Neural progenitor cell (in vitro differentiated cells): ENCODE measurements at places on chromosomes 4 and X. TPM values are rescaled to one million over a fixed set of nuclear protein-coding genes. Genes with fewer than 3 reads are reported as not detected.

DNA sequence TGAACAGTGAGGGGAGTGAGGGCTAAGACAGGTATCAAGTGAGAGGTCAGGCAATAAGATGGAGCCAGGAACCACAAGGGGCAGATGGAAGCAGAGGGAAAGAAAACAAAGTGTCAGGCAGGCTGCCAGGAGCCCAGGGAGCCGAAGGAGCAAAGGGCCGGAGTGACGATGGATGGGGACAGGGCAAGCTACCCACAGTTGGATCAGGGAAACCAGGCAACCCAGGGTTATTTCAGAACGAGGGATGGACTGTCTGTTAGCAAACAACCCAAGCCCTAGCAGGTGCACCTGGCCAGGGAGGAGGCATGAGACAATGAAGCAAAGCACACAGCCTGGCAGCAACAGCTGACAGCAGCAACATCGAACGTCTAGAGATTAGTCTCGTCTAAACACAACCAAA lies 39.2 kb downstream of the SEL1L3 start:
- no peak for DNase-seq

GRCh38 chr4:144648042-144648441 lies 2.1 kb downstream of the HHIP start:
- DNase-seq = peak; percentile 28

DNA sequence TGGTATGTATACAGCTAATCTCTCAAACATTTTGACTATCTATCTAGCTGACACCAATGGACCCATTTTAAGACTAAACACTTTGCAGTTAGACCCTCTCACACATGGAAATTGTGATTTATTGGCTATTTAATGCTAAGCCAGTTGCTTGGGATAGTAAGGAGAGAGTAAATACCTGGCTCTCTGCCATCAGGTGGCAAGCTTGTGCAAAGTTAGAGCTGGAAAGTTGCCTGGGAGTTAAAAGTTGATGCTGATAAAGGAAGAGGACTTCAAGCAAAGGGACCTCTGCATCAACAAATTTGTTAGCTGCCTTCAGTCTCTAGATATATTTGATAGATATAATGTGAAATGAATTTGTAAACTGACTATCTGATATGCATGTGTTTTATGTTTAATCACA lies 61.1 kb downstream of the PACRGL start:
- no peak for DNase-seq

DNA sequence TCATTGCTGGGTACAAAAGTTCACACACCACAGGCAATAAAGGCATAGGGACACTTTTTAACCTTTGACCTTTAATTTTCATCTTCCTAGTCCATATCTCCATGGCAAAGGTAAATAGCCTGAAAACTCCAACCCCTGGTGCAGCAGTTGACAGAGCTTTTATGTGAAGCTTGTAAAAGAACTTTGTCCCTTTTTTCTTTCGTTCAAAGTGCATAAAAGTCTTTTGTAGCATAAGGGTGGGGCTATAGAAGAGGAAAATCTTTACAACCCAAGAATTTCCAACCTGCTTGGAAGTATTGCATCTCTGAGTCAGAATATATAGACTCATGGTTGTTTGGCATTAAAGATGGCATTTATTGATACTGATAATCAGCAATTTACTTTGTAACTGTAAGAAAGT lies 20.4 kb downstream of the POF1B start:
- no peak for DNase-seq

UCHL1 gene
- 535 and 638 TPM in 2 replicates for total RNA-seq

DNA sequence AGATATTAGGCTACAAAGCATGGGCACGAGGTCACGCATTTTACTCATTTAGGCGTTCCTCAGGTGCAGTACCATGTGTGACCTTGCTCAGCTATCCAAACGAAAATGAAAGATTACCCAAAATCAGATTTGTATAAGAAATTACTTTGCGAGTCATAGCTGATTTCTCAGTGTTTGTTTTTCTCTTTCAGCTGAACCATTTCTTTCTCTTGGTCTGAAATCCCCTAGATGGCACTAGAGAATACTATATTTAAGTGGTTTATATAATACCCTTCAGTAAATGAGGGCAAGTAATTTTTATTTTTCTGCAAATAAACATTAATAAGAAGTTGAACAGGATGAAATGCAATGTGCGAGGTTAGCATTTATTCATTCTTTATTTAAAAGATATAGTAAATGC lies 496.6 kb downstream of the STIM2 start:
- no peak for DNase-seq

GRCh38 chr4:44086753-44087152 lies 361.9 kb downstream of the KCTD8 start:
- DNase-seq = no peak

LIAS gene
- total RNA-seq = 20.5 and 30.5 TPM in 2 replicates

DNA sequence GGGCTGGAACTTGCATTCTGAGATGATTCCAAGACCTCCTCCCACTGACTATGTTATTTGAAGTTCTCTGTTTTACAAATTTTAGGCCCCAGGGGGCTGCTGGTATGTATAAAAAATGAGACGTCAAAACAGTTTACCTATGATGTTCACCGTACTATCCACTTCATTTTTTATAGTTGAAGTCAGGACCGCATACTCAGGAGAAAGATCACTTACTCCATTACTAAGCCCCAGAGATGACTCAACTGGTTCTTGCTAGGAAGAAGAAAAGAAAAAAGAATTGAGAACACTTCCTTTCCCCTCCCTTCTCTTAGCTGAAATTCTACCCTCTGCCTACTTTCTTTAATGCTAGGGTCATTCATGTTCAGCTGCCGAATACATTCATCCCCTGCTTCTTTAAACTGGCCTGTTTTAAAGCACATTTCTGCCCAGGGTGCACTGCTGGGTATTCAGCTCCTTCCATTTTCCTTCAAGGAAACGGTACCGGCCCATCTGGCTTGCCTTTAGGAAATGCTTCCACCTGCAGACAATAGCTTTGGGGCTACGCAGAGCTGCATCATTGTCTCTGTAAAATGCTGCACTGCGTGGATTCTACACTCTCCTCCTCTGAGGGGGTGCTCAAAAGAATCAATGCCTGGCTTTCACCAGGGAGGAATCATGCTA lies 66.2 kb downstream of the IRF2 start:
- DNase-seq = peak; percentile 62

GRCh38 chr4:89353514-89353913 lies 45.9 kb upstream of the GPRIN3 start:
- no peak for DNase-seq

DNA sequence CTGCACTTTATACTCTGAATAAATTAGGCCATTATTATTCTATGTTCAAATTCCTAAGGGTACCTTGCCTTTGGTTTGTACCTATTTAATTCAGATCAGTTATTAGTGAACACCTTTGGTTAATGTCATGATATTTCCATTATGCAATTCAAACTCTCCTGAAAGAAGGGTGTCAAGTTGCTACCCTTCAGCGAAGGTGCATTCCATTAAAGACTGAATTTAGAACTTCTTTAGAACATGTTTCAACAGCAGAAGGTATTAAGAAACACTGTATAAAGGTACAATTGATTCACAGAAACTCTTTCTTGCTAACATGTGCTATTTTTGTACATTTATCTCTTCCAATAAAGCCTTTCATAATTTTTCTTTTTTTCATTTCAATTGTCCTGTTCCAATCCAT lies 1545.4 kb upstream of the PCDH10 start:
- no peak for DNase-seq

DNA sequence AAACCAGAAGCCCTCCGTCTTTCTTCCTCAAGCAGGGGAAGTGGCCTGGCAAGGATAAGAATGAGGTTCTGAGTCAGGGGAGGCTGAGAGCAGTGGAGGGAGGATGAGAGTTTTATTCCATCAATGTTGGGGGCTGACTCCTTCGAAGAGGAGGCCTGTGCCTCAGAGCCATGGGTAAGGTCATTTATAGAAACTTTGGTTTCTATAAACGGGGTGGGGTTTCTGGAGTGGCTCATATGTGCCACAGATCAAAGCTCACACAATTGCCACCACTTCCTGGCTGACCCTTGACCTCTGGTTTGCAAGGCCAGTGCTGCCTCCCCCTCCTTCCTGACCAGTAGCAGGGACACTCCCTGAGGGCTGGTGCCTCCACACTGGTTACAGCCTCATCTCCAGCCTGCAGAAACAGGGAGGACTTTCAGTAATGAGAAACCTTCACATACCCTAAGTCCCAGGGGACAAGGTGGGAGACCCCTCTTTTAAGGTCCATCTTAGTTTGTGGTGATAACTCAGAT lies 166.0 kb downstream of the PDGFRA start:
- no peak for DNase-seq

GRCh38 chrX:15913146-15913545 lies 58.5 kb upstream of the AP1S2 start:
- no peak for DNase-seq

DNA sequence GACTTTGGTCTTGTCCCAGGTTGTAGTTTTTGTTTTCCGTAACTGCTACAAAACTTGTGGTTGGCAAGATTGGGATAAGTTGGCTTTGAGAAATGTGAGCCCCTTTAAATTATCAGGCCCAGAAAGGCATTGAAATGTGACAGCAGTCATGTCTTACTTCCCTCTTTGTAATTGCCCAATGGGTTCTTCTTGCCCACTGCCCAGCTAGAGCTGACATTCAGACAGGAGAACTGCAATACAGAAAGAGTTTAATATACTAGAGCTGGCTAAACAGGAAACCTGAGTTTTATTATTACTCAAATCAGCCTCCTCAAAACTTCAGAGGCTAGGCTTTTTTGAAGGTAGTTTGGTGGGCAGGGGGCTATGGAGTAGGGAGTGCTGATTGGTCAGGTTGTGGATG lies 288.3 kb downstream of the ZNF674 start:
- no peak for DNase-seq

HPSE gene
- 0.28 and 0.73 TPM in 2 replicates for total RNA-seq

DNA sequence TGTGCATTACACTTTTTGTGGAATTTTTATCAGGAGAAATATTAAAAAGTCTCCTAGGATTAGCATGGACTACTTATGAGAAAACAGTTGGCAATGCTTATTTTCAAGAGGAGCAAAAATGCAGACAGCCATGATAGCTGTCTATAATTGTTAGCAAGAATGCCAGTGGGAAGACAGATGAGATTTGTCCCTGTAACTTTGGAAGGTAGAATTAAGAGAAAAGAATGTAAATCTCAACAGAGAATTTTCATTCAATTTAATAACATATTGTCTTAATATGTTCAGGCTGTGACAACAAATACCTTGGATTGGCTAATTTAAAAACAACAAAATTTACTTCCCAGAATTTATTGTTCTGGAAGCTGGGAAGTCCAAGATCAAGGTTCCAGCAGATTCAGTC lies 349.2 kb downstream of the IQCM start:
- no peak for DNase-seq

- DNase-seq = peak; percentile 60
Observed at GRCh38 chrX:153598541-153599191, at the start of gene CCNQ. CCNQ (minus strand) TSS chrX:153599139; CDS start chrX:153599073, 66 bp downstream.

TMPRSS11D gene
- total RNA-seq = not detected in 2 replicates

DNA sequence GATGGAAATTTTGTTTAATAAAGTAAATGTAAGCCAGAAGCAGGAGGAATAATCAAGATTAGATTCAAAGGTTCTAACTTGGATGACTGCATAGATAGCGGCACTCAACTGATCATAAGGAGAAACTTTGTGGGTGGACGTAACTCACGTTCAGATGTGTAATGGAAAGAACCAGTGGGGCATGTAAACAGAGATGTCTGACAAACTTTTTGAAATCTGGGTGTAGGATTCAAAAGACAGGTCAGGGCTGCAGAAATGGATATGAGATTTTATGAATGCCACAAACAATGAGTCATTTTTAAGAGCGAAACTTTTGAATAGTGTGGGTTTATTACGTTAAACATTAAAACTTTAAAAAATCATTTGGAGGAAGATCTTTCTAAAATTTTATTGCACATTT lies 375.6 kb downstream of the GBA3 start:
- DNase-seq = no peak

DNA sequence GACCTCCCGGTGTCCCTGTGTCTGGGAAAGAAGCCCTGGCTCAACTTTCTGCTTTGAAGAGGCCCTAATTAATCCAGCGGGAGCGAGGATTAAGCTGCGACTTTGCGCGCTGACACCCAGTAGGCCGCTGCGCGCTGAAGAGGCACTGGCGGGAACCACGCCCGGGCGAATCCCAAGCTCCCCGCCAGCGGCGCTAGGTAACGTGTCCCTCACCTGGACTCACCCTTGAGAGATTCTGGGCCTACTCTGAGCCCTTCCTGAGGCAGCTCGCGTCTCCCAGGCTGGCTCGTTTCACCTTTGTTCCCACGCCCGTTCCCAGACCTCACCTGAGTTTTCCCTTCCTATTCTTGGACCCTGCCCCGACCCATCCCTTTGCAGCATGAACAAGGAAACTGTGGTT lies 616 bp upstream of the KLHL34 start:
- no peak for DNase-seq

MAGEA2 gene
- not detected in 2 replicates for total RNA-seq

DNA sequence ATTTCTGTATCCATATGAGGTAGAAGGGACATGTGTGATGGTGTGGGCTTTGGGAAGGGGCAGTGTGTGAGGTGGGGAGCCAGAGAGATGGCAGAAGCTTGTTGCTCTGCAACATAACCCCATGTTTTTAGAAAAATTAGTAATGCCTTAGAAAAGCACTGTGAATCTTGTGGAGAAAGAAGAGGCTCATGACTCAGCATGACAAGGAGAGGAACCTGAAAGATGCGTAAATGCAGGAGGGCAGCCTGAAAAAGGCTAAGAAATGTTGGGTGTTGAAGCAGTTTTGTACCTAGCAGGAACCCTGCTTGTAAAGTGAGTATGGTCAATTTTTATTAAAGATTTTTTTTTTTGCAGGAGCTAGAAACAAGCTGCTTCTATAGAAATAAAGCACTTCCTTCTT lies 59.8 kb downstream of the ARSJ start:
- no peak for DNase-seq

- DNase-seq = peak; percentile 25
Observed at GRCh38 chrX:113400193-113400704, 559.6 kb upstream of the AMOT start.

PPP3CA gene
- 33.6 and 38.4 TPM in 2 replicates for total RNA-seq

DNA sequence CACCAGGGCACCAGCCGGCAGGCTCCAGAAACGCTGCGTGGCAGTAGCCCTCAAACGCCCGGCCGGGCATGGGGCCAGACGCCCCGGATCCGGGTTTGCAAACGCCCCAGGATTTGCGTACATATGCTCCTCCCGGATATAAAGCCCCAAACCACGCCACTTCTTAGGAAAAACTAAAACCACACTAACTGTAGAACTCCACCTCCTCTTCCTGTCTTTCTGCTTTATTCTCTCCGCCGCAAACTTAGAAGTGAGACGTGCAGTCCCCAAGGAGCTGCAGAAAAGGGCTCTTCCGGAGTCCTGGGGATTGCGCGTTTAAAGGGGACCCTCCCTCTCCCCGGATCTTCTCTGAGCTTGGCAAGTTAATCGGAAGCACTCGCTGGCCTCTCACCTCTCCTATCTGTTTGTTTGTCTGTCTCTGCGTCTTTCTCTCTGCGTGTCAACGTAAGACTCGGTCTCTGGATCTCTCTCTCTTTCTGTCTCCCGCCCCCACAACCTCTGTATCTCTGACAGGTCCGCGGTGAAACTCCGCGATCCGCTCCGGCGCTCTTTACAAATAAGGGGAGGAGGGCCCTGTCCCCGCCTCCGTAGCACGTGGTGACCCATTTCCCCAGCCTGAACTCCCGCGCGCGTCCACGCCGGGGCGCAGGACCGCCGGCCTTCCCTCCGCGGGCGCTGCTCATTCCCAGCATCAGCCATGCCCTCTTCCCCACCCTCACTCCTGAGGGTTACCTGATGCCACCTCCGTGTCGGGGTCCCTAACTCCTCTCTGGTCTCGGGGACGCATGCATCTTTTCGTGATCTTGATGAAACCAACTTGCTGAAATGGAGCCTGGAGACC lies at the start of gene SLC39A8:
SLC39A8 (minus strand) TSS at position 529 of the 841 bp plus-strand sequence. CDS start 820 bp downstream, outside the sequence.
- DNase-seq = peak; percentile 91

GRCh38 chrX:41616935-41617334 lies 71.8 kb upstream of the GPR34 start:
- peak; percentile 6 for DNase-seq

- no peak for DNase-seq
Observed at GRCh38 chr4:141309874-141310273, 89.2 kb downstream of the ZNF330 start.

NLRP2B gene
- not detected in 2 replicates for total RNA-seq
